Iris pigment epithelial cell (primary cell): ENCODE measurements at places on chromosomes 2 and 18.

GRCh38 chr2:240139666-240140393 is 628 bp downstream of the OTOS start:
- no peak for DNase-seq

GRCh38 chr2:232292395-232293154 is 86.0 kb upstream of the ALPP start:
- DNase-seq, result peak; percentile 54

GRCh38 chr2:137138263-137138662 is 372.9 kb downstream of the THSD7B start:
- DNase-seq, result no peak

- no peak for DNase-seq
These were observed 885.7 kb upstream of the KLHL29 start for GRCh38 chr2:22499082-22499839.

- no peak for DNase-seq
These were observed at the start of gene MARCO for GRCh38 chr2:118942031-118942430. MARCO (plus strand) TSS chr2:118942194; CDS start chr2:118942301, 107 bp downstream.

DNA sequence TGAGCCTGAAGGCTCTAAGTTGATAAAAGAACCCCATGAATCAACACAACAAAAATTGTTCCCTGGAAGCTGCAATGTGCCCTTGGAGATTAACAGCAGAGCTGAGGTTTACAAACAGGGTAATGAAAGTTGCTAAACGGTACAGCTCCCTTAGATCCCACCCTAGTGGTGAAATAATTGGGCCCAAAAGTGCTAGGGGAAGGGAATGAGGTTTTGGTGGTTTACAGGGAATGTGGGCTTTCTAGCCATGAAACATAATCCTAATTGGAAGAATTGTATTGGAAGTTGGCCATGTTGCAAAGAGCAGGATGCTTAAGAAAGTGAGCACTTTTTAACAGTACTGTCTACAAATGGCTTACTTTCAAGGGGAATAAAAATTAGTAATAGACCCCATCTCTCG is 180.2 kb upstream of the SMIM21 start:
- DNase-seq, result no peak

- DNase-seq, result peak; percentile 70
These were observed 11.2 kb upstream of the CYP27C1 start for GRCh38 chr2:127231130-127231865.

GRCh38 chr2:101986376-101986775 is 5.4 kb upstream of the IL1R2 start:
- DNase-seq, result no peak
